Cortex of kidney (tissue), 1 donor: ENCODE measurements at places on chromosomes 7 and 10.

DNA sequence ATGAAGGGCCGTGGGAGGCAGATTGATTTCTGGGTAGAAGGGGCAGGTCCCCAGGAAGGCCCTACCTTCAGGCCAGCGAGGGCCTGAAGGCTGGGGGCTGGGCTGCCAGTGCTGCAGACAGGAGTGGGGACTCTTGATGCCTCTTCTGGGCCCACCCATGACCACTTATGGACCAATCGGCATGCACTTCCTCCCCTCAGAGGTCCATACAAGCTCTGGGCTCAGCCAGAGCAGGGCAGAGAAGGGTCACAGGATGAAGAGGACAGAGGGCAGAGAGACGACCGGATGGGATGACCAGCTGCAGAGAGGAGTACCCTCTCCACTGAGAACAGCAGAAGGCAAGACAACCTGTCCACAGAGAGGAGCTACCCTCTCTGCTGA lies 120.1 kb downstream of the DYNC2I1 start:
- DNase-seq, result no peak

- DNase-seq, result no peak
Measured at GRCh38 chr10:124364674-124365073, 54.0 kb downstream of the OAT start.

- DNase-seq, result no peak
Measured at GRCh38 chr10:100403734-100404133, 56.7 kb downstream of the SCD start.

DNA sequence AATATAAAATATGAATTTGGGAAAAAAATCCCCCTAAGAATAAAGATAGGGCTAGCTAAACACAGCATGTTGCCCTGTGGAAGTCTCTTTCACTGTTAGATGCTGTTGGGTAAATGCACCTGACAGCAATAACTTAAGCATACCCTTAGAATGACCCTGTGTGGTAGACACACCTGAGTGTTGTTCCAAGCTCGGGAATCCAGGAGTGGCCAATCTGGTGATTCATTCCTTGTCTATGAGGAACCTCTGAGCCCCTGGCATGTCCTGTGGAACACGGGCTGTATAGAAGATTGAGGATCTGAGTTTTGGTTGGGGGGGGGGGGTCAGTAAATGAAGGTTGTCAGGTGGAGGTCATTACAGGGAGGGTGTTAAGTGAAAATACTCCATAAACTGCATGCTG lies 730.0 kb upstream of the IGFBP3 start:
- no peak for DNase-seq

DNA sequence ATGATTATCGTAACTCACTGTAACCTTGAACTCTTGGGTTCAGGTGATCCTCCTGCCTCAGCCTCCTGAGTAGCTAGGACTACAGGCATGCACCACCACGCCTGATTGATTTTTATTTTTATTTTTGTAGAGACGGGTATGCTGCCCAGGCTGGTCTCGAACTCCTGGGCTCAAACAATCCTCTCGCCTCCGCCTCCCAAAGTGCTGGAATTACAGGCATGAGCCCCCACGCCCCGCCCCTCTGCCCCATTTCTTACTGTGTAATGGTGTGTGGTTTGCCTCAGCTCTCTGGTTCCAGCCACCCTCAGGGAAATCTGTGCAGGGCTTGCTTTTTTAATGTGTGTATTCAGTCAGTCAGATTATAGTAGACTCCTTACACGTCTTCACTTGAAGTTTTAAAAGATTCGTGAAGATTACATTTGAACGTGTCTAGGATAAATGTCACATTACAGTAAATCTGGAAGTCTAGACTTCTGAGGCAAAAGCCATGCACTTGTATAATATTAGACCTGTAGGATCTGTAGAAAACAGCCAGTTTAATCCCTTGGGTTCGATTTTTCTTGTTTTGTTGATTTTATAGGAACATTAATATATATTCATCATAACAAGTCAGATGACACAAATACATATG lies 276.2 kb downstream of the CAMK1D start:
- no peak for DNase-seq

GRCh38 chr10:36531621-36532020 lies 593.8 kb upstream of the ANKRD30A start:
- no peak for DNase-seq

DNA sequence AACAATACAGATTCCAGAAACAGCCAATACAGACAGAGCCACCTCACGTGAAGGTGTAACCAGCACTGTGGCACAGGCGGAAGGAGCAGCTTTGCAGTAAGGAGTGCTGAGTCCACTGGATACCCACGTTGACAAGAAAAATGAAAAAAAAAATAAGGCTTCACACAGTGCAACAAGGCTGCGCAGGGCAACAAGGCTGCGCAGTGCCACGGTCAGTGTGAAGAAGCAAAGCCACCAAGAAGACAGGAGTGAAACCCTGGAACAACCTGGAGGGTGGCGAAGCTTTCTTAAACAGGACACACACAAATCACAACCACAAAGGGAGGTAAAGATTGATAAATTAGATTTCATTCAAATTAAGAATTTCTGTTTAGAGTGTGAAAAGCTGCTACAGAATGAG lies 204.0 kb downstream of the MAD1L1 start:
- no peak for DNase-seq

DNA sequence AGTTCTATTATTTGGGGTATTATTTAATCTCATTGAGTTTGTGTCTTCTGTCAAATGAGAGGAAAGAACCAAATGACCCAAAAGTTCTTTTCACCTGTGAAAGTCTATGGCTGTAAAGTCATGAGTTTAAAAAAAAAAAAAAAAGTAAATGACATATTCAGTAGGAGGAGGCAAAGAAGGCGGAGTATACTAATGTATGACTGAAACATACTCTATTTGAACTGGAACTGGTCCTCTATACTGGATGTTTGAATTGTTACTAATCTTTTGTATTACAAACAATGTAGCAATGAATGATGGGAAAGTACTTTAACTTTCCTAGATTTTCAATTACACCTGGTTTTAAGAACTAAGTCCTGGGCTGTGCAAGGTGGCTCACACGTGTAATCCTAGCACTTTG lies 24.9 kb upstream of the GSAP start:
- DNase-seq, result no peak

- DNase-seq, result no peak
Measured at GRCh38 chr7:111077001-111077400, 13.9 kb upstream of the LRRN3 start.

DNA sequence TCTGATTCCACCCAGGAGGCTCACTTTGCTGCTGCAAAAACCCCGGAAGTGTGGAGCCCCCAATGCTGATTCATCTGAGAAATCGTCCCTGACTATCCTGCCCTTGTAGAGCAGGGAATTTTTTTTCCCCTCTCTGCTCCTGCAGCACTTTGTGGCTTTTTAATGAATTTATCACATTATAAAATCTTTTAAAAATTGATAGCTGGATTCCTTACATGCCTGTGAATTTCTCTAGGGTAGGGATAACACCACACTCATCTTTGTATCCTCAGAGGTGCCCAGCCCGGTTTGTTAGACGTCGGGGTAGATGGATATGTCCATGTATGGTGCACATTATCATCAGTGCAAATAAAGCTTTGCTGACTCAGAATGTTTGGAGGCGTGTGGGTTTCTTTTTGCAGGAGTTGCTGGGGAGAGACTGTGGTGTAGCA lies 185.7 kb downstream of the STK31 start:
- no peak for DNase-seq

- DNase-seq, result no peak
Measured at GRCh38 chr10:78712147-78712546, 356.6 kb upstream of the ZMIZ1 start.

- DNase-seq, result no peak
Measured at GRCh38 chr7:104848138-104848990, 165.6 kb upstream of the KMT2E start.

DNA sequence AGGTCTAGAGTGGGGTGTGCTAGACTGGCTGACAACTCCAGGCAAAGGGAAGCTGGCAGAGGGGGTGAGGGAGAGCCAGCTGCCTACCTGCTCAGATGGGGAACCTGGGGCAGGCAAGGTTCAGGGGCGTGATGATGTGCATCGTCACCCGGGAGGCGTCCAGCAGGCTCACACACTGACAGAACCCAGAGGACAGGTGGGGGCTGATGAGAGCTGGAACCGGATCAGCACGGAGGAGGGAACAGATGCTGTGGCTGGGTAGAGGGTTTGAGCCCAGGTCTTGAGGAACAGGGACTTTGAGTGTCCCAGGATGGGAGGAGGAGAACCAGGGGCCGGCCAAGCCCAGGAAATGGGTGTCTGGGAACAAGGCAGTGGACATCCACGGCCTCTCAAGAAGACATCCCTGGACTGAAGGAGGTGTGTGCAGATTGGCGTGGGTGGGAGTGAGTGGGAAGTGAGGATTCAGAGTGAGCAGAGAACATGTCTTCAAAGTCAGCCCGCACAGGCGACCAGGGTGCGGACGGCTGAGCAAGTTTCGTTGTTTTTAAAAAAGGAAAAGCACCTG lies 3.9 kb downstream of the RASGEF1A start:
- no peak for DNase-seq

GRCh38 chr10:78414380-78414779 lies 380.7 kb downstream of the RPS24 start:
- no peak for DNase-seq

DNA sequence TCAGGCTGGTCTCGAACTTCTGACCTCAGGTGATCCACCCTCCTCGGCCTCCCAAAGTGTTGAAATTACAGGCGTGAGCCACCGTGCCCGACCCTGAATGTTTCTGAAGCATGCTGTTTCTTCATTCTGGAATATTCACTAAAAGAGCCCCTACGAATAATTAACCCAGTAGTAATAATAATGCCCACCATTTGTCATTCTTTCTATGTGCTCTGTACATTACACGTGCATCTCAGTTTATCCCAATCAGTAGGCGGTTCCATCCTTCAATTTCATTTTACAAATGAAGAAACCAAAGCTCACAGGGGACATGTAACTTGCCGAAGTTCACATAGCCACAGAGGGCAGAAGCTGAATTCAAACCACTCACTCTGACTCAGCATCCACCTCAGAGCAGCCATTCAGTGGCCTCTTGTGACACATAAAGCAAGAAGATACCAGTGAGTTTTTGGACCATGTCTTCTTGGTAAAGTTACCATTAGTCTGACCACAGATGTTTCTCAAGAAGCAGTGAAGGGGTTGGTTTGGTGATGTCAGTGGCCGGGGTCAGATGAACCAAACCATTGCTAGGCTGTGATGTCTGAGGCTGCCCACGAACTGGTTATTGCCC lies 71.9 kb upstream of the DUSP5 start:
- no peak for DNase-seq

DNA sequence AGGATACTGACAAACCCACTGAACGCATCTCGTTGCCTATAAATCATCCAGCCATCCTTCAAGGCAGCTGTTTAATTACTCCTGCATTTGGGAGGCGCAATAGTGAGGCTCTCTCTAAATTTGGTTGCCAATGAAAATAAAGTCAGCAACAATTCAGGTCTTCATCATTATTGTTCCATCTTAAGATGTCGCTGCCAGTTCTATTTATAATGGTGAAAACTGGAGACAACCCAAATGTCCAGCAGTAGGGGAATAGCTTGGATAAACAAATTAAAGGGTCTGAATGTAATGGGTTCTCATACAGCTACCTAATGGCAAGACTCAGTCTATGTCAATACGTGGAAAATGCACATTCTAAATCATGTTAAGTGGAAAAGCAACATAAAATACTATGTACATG lies 120.1 kb upstream of the PLXNA4 start:
- no peak for DNase-seq

DNA sequence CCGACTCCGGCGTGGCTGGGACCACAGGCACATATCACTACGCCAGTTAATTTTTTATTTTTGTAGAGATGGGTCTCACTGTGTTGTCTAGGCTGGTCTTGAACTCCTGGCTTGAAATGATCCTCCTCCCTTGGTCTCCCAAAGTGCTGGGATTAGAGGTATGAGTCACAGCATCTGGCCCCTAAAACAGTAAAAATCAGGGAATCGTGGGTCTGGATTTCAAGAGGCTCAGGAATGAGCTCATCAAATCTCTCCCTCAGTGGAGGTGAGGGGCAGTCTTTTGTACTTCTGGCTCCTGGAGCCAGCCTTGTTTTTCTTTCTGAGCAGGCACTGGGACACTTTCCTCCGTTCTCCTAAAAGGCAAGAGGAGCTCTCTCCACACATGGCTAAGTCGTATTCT lies 32.1 kb upstream of the RHEB start:
- DNase-seq, result no peak

DNA sequence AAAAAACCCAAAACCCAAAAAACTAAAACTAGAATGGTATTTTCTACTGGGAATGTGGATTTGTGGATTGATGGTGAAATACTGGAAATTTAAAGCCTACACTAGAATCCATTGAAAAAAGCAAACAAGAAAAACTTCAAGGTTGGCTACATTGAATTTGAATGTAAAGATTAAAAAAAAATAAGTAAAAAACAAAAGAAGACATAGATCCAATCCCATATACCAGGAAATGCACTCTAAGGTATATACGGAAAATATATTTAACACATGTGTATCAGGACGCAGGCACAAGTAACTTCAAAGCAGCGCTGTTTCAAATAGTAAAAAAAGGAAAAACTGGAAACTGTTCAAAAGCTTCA lies 754 bp upstream of the BBS9 start:
- no peak for DNase-seq

DNA sequence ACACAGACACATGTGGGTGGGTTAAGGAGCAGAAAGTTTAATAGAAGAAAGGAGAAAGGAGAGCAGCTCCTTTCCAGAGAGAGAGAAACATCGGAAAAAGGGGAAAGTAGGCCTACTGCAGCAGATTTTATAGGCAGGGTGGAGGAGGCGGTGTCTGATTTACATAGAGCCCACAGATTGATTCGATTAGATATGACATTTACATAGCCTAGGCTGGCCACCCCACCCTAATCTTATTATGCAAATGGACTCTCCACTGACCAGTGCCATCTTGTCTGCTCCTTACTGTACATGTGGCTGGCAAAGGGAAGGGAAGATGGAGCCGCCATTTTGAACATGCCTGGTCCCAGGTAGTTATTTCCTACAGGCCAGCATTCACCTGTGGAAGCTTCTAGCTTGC lies 38.7 kb upstream of the SCIN start:
- no peak for DNase-seq

DNA sequence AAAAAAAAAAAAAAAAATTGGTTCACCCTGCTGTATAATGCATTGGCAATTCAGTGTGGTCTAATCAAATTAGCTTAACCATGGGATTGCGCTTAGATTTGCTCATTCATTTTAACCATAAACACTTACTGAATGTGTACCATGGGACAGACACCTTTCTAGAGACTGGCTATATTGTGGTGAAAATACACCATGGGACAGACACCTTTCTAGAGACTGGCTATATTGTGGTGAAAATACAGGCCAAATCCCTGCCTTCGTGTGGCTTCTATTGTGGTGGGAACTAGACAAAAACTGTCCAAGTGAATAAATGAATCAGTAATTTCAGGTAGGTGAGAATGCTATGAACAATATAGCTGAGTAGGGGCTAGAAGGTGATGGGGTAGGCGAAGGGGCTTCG lies 10.2 kb upstream of the REPIN1 start:
- no peak for DNase-seq
